ENCODE measurements at places on chromosomes 3 and 15.

- no peak for DNase-seq
These were observed 1.1 kb upstream of the MSL2 start for GRCh38 chr3:136197159-136197793.

DNA sequence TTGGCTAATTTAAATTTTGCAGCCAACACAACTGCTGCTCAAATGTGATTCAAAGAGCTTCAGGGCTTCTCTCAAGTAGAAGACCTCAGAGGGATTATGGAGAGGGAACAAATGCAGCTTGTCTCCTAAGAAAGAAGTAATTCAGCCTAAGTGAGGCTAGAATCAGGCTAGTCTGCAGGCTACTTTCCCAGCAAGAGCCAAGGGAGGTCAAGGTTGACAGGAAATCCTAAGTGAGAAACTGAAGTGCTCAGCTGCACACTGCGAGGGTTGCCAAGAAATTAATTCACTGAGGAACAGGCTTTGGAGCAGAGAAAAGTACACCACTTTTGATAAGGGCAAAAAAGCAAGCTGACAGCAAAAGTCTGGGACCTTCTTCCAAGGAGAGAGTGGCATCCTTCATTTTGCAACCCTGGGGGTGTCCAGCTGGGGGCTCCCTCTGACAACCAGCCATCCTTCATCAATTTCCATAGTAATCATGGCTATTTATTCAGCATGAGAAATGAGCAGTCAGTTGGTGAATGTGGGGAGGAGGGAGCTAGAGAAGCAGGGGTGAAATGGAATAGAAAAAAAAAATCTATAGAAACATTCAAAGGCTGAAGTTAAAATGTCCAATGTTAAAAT lies 646.4 kb upstream of the ADAMTS9 start:
- DNase-seq: no peak

DNA sequence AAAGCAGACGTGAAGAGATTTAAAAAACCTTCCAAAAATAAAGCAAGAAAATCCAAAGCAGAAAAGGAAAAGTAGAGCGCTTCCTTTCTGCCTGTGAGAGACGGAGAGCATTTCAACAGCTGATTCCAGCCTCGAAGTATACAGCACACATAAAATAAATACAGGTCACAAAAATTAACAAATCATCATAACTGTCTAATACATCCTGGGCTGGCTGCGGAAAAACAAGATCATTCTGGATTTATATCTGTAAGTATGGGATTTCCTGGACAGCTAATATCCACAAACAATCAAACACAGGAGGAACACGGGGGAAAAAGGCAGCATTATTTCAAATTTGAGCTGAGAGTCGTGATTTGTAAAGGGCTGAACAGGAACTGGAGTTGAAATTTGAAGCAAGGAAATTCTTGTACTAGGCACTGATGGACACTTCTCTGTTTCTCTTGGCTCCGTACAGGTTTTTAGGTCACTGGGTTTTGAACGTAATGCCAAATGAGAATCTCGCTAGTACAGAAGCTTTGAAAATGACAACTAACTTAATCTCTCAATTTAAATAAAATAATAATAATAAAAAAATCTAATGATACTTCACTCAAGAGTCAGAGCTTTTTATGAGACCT lies 577.7 kb downstream of the FOXP1 start:
- no peak for DNase-seq

- no peak for DNase-seq
These were observed 277 bp upstream of the DALRD3 start for GRCh38 chr3:49018707-49019006.

GRCh38 chr3:127744253-127744815 lies 71.6 kb downstream of the ABTB1 start:
- no peak for DNase-seq

DNA sequence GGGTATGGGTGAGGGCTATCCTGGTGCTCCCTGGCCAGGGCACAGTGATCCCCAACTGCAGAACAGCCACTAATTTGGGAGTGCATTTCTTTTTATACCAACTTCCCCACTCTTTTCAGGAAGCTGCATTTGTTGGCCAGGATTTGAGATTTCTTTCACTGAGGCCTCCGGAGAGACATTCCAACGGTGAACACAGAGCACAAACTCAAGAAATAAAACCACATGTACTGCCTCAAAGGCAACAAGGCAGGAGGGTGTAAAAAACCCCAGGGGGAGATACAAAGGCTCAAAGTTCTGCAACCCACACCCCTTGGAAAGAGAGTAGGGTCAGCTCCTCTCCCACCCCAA lies 65.3 kb downstream of the CPN2 start:
- no peak for DNase-seq

- DNase-seq: peak; percentile 58
These were observed 60.6 kb upstream of the GOLGA8B start for GRCh38 chr15:34644061-34644460.

DNA sequence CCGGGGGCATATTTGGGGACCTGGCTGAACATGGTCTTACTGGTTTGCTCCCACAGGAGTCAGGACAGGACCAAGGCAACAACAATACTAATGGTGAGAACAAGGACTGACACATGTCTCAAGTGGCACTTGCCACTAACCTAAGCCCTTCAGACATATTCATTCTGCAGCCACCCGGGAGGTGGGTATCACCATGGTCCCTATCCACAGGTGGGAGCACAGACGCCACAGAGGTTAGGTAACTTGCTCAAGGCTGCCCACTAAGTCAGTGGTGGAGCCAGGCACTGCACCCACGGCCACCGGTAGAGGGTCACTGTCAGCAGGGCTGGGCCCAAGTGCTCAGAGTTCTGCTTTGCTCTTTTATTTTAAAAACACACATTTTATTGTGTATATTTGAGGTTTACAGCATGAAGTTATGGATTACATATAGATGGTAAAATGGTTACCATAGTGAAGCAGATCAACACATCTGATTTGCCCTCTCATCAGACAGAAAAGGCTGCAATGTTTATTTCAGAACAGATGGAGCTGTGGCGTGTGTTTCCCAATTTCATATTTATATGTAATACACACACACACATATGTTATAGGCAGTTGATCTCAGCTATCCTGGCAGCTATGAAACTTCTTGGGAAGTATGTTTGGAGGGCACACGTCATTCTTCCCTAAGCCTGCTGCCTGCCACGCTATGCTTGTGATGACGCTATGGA lies 30.0 kb upstream of the SLC41A3 start:
- no peak for DNase-seq

DNA sequence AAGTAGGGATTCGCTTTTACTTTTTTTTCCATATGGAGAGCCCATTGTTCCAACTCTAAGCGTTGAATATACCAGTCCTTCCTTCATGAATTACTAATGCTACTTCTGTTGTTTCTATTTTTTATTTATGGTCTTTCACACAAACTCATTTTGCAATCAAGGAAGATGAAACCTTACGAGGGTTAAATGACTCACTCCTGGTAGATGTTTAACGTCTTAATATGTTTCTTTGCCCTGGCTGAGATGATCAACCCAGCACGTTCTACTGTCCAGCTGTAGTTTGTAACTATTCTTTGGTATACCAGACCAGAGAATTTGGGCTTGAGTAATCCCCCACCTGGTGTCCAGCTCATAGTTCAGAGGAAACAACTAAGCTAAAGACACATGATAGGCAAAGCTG lies 23.1 kb downstream of the CDCP1 start:
- peak; percentile 91 for DNase-seq
